ENCODE measurements at places on chromosomes 6 and 20.

DNA sequence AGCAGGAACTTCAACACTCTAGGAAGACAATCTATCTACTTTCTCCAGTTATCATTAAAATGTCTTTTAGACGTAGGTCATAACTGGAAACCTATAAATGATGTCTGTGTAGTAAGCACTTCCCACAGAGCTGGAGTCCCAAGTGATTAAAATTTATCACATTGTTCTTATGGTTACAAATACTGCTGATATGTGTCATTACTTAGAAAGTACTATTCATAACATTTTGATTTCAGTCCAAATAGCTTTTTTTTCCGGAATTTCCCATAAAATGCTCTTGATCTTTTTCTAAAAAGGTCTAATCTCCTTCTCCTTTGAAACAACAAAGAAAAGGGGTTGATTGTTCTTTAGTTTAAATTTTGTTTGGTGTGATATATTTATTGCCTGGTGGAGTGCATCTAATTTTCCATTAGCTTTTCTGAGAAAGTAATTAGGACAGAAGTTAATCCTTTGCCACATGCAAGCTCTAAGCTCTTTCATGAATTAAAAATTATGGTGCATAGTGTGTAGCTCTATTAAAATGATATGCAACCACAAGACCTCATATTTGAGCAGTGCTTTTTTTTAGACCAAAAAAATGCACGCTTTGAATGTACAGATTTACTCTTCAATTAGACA, 132.7 kb upstream of the TCF21 start:
- peak; percentile 47 for DNase-seq

DNA sequence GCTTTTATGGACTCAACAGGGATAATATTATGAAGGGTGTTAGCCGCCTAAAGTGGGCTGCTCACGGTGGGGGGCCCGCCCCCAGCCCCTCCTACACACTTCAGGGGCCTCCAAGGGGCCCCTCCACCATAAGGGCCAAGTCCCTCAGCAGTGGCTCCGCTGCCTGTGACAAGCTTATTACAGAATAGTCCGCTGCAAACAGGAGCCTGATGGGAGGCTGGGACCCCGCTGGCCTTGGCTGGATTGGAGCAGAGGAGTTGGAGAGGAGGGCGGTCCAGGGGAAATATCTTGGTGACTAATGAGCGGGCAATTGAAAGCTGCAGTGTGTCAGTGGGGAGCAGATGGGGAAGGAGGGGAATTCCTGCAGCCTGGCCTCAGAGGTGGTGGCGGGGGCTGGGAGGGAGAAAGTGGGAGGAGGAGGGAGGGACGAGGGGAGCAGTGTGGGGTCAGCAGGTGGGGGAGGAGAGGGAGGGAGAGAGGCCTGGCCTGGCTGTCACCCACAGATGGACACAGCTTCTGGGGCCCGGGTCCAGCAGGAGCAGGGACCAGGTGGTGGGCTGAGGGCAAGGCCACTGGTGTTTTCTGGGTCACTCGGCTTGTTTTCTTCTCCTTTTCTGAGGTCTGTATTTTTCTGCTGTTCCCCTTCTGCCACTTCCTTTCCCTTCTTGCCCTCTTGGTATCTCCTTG, 57.6 kb upstream of the FOXP4 start:
- peak; percentile 17 for DNase-seq

GRCh38 chr6:135185483-135185882, 4.4 kb downstream of the MYB start:
- no peak for DNase-seq

DNA sequence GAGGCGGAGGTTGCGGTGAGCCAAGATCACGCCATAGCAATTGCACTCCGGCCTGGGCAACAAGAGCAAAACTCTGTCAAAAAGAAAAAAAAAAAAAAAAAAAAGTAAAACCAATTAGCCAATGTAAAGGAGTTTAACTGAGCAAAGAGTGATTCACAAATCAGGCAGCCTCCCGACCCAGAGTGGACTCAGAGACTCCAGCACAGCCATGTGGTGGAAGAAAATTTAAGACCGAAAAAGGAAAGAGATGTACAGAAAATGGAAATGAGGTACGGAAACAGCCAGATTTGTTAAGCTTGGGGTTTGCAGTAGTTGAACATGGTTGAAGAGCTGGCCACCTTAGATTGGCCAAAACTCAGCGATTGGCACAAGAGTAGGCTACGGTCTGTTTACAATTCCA, 51.4 kb downstream of the ERMARD start:
- no peak for DNase-seq

DNA sequence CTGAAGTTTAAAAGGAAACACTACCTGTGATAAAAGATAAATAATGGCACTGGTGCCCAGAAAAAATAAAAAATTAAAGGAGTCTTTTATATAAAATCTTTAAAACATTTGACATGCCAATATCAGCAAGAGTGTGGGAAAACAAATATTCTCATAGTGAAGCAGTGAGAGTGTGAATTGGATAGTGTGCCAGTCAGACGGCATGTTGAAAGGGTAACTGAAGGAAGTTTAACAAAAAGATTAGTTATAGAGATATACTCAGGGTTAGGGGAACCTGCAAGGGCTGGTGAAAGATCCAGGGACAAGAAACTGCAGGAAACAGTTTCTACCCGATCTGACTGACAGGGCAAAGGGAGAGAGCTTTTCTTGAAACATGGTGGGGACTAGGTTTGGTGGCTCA, 22.2 kb upstream of the GMNN start:
- DNase-seq: no peak

- DNase-seq: no peak
Observed at GRCh38 chr20:47985092-47985850, 200.0 kb upstream of the SULF2 start.

DNA sequence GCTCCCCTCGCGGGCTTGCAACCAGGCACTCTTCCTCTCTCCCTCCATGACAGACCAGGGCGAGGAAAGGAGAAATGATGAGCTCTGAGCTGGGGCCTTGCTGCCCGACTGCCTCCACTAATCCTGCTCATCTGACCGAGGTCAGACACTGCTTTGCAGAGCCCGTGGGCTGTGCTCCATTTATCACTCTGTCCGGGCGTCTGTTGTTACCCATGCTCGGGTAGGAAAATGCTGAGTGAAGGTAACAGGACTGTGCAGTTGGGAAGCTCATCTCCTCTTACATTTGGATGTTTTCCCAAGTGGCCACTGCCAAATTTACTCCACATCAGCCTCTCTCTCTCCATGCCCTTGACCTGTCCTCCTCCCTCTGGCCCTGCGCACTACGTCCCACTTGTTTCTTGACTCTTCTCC, 14.6 kb downstream of the RPS6KA2 start:
- no peak for DNase-seq

DNA sequence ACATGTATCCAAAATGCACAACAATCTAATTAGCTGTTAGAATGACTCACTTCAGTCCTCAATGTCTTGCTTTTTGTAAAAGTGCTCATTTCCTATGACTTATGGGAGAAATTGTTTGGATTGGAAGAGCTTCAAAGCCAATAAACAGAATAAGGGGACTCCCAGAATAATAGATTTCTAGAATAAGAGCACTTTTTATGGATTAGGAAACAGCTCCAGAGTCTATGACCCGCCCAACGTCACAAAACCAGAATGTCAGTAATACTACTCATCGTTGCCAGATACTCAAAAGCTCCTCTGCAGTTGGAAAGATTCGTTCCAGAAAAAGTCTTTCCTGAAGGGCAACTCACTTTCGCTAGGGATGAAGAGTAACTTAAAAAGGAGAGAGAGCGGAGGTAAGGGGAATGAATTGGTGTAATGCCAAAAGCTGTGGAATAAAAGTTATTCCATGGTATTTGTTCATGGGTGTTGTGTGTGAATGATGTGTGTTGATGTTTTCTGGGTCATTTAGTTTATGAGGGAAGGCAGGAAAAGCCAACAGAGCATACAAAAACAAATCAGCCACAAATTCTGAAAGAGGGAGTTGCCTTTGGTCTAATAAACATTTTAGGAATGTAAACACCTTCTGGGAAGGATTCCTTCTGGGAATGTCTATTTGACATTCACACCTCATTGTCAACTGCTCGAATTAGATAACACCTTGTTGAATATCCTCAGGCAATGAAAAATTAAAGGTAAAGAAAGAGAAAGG, 64.6 kb downstream of the SYNE1 start:
- no peak for DNase-seq

- no peak for DNase-seq
Observed at GRCh38 chr20:23456873-23457272, 4.2 kb upstream of the CST11 start.

GRCh38 chr6:149046822-149047246, 270.7 kb upstream of the TAB2 start:
- DNase-seq: peak; percentile 12

GRCh38 chr6:40485300-40485699, 101.9 kb downstream of the LRFN2 start:
- DNase-seq: no peak

- no peak for DNase-seq
Observed at GRCh38 chr20:62236766-62237513, 1.4 kb upstream of the OSBPL2 start.

GRCh38 chr20:3115190-3116107, 30.9 kb upstream of the AVP start:
- peak; percentile 35 for DNase-seq

GRCh38 chr6:148800536-148800935, 53.7 kb downstream of the UST start:
- peak; percentile 6 for DNase-seq

GRCh38 chr6:107215334-107215733, 100.0 kb upstream of the BEND3 start:
- DNase-seq: no peak

DNA sequence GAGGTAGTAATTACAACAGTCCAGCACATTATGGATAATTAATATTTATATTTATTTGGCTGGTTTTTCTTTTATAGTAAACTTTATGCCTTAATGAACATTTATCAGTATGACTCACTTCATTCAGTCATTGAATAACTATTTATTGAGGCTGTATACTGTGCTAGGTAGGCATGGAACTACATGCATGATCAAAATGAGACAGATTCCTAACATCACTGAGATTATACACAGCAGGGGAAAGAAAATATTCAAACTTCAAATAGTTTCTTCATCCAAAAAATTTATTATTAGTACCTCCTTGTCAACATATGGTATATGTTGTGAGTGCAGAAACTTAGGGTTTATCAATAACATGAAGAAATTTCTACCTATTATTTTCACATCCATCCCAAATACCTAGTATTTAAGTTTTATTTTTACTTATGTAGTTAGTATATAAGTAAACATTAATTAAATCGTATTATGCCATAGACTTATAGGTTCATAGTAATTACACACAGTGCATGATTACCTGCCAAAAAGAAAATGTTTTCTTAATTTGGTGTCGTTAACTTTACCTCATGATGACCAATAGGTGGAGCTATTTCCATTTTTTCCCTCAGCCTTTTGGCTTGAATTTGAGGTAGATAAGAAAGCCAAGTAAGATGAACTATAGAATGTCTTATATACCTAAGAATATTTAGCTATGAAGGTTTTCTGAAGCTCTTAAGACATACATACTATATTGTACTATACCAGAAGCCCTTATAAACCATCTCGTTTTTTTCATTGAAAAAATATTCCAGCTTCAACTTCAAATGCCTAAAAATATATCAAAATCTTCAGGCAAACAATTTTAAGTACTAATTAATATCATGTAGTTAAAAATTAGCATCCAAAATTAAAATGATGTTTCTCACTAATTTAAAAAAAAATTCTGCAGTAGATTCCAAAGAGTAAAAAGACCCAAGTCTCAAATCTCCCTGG, 12.5 kb upstream of the TMEM30A start:
- peak; percentile 59 for DNase-seq

DNA sequence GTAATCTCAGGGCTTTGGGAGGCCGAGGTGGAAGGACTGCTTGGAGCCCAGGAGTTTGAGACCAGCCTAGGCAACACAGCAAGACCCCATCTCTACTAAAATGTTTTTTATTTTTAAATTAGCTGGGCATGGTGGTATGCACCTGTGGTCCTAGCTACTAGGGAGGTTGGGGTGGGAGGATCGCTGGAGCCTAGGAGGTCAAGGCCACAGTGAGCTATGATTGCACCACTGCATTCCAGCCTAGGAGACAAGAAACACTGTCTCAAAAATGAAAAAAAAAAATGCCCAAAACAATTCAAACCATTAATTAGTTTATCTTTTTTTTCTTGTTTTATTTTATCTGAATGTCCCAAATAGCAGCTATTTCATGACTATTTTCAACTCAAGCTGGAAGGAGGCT, 85.8 kb downstream of the GMPR start:
- DNase-seq: no peak

GRCh38 chr6:137944793-137945498, 77.9 kb downstream of the TNFAIP3 start:
- DNase-seq: peak; percentile 53

DNA sequence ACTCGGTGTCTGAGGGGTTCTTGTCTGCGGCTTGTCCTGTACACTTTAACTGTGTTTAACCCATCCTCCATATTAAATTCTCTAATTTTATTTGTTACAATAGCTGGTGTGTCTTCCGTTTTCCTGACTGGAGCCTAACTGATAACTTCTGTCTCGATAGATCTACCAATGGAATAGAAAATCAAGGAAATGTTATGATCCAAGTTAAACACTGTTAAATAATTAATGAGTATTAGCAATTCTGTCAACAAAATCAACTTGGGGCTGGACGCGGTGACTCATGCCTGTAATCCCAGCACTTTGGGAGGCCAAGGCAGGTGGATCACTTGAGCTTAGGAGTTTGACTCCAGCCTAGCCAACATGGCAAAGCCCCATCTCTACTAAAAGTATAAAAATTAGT, 81.7 kb downstream of the DNAH8 start:
- no peak for DNase-seq

- DNase-seq: no peak
Observed at GRCh38 chr20:23396950-23397627, 24.2 kb downstream of the NAPB start.

DNA sequence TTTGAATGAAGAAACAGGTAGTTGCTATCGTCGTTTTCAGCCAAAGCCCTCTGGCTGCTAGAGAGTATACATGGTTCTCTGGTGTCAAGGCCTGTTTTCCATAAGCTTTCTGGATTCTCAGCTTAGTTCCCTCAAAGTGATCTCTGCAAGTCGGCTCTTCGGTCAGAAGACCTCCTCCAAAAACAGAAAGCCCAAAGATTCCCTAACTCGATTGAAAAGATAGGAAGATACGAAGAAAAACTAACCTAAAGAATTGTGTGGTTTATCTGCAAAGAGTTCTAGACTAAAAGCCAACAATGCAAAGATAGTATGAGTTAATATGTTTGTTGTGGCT, 545 bp upstream of the ASCC3 start:
- no peak for DNase-seq

DNA sequence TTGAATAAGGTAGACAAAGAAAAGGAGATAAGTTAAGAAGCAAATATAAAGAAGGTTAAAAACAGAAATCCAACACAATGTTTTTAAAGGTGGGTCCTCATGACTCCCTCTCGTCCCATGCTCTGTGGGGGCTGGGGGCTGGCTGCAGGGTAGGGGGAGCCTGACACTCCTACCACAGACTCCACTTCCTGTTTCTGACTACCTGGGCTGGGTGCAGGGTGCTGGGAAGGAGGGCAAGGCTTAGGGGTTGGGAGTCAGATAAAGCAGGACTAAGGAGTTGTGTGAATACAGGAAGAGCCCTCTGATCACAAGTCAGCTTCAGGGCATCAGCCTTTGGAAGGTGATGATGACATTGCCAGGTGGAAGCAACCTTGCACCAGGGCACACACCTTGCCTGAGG, 277.0 kb upstream of the SGK1 start:
- no peak for DNase-seq

- peak; percentile 3 for DNase-seq
Observed at GRCh38 chr6:109296452-109296851, 85.8 kb downstream of the CD164 start.

- peak; percentile 96 for DNase-seq
Observed at GRCh38 chr6:121932076-121932991, 467.1 kb upstream of the HSF2 start.
